NCI-H460 (cell line): ENCODE measurements at places on chromosomes 12 and 14.

DNA sequence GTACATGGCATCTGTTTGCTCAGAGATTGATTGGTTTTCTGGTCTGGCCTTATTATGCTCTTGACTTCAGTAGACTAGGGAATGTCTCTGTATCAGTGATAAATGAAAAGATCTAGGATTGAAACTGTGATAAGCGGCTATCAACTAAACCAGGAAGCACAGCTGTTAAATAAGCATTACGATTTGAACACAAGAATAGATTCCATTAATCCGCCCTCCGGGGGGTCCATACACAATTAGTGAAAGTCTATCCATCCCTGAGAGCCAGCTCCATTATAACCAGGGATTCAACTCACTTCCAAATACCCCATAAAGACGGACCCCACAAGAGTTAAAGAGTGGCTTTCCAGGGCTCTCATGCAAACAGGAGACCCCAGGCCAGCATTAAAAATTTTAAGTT lies 279.0 kb downstream of the GRIN2B start:
- DNase-seq: no peak

DNA sequence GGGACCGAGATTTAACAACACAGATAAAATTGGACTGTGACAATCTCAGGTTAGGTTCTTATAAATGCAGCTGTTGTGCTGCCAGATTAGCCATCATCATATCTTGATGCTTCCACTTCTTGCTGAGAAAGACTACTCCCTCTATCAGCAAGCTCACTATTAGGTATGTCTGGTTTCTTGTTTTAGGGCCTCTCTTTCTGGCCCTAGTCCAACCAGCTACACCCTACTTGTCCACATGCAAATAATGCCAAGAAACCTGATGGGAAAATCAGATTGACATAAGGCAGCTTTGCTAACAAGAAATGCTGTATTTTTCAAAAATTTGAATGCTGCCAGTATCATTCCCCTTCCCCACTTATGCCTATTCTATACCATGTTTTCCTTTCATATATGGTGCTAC lies 296.0 kb downstream of the RMST start:
- no peak for DNase-seq

DNA sequence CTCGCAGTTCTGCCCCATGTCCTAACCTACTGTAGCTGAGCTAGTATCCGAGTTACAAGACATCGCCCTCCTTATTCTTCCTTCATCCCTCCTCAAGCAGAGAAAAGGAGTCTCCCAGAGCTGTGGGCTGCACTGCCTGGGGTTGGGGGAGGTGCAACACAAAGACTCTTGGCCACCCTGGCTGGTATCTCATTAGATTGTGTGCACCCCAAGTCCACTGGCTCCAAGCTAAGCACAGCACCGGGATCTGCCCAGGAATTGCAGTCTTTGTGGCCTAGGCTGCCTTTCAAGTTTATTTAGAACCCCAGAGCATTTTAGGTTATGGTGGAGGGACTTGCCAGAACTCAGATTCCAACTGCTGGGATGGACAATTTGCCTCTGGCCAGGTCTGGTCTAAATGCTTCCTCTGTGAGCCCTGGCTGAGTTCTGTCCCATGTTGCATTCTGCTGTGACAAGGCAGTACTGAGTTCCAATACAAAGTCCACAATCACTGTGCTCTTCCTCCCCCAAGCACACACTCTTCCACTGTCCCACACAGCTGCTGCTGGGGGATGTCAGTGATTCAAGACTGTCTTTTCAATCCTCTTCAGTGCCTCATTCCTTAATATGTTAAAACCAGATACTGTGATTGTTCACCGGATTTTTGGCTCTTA lies 169.6 kb upstream of the CLEC14A start:
- DNase-seq: no peak

DNA sequence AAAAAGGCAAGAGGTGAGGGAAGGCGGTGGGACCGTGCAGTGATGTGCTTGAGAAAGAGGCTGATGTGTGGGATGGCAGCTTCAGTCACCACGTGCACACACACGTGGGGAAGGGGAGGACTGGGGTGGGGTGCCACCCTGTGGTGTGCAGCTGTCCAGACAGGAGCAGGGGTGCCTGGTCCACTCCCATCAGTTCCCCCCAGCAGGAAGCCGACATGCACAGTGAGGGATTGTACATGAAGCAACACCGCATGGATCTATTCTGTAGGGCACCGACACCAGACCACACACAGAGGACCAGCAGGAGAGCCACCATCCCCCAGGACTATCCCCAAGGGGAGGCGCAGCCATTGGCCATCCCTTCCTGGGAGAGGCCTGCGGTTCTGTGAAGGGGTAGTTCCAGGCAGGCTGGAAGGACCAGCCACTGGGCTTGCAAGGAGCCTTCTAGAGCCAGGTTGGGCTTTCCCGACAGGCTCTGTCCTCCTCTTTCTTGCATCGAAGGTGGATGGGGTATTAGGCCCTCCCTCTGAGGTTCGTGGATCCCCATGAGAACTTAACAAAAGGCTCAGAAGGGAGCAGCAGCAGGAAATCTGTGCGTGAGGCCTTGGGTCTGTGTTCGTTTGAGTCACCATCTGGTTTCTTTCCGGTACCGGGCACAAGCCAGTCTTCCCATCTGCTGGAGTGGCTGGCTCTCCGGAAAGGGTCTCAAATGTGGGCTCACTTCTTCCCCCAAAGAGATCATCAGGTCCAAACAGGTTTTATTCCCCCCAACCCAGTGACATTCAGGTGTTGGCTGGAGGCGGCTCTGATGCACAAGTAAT lies 59.8 kb downstream of the PLEKHG3 start:
- DNase-seq: no peak

- no peak for DNase-seq
These were observed 39.1 kb upstream of the PPFIA2 start for GRCh38 chr12:81798294-81798693.

DNA sequence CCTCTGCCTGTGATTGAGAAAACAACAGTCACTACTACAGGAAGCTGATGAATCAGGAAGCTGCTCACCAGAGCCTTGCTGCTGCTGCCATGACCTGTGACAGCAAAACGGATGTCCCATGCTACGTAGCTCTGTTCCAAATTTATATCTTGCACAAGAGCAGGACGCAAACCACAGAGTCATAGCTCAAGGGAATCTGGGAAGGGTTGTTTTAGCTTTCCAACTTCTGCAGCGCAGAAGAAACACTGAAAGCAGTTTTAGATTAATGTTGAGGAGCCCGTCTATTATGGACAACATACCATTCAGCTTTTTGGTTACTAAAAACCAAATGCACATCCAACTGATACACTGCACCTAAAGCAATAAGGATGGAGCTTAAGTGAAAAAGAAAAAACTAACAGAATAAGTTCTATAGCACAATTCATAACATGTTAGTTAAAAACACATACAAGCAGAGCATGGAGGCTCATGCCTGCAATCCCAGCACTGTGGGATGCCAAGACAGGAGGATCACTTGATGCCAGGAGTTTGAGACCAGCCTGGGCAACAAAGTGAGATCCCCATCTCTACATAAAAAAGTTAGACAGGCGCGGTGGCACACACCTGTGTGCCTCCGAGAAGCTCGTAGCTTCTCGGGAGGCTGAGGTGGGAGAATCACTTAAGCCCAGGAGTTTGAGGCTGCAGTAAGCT lies 1.7 kb upstream of the ANKRD33 start:
- DNase-seq: peak; percentile 30

DNA sequence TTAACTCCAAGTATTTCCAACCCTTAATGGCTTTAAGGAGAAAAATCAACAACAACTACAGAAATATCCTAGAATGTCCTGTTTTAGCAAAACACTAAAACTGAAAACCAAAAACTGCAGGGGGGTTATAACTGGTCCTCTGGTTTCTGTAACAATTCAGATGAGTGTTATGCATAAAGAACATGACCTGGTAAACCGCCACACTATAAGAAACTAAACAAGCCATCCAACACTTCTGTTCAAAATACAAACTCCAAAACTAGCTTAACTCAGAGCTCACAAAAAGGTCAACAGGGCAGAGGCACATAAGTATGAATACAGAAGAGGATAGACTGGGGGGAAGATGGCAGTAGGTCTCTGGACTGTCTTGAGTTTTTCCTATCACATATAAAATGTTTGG lies 38.0 kb downstream of the HECTD4 start:
- DNase-seq: no peak

GRCh38 chr14:55588259-55588699 lies 8.3 kb downstream of the KTN1 start:
- DNase-seq: no peak

GRCh38 chr14:79407572-79407971 lies 803.7 kb downstream of the DIO2 start:
- DNase-seq: no peak

GRCh38 chr12:131896080-131896810 lies 1.8 kb downstream of the ULK1 start:
- peak; percentile 83 for DNase-seq

- no peak for DNase-seq
These were observed 56.9 kb downstream of the SCAF11 start for GRCh38 chr12:45933504-45933903.

- no peak for DNase-seq
These were observed 14.4 kb downstream of the DDX54 start for GRCh38 chr12:113170926-113171325.

- DNase-seq: no peak
These were observed 15.5 kb downstream of the MORN3 start for GRCh38 chr12:121653999-121654398.

DNA sequence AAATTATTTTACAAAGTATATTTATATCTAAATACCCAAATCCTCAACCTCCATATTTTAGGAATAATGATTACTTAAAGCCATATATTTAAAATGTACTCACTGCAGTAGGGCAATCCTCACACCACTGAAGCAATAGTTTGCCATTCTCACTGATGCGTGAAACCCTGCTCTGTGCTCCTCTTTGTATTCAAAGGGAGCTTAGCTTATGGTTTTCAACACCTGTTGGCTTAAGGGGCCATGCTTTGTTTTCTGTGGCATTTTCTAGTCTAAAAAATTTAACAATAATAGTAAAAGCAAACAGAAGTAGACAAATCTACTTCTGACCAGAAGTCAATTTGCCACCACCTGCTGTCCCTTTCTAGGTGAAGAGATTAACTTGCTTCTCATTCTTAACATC lies 294.6 kb downstream of the FLRT2 start:
- no peak for DNase-seq

DNA sequence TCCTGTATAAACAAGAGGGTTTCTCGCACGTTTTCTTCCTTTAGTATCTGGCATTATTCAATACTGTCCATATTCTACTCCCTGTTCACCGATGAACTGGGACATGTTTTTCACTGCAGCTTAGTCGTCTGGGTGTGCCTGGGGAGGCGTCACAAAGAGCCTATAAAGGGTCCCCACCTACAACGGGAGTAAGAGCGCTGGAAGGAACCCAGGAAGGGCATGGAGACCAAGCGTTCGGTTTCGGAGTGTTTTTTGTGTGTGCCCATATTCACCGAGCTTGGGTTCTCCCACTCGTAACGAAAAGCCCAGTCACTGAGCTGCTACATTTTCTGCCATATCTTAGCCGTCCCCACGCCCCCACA lies 592 bp upstream of the USP15 start:
- DNase-seq: no peak

- no peak for DNase-seq
These were observed 60.1 kb downstream of the R3HDM2 start for GRCh38 chr12:57370696-57371095.

DNA sequence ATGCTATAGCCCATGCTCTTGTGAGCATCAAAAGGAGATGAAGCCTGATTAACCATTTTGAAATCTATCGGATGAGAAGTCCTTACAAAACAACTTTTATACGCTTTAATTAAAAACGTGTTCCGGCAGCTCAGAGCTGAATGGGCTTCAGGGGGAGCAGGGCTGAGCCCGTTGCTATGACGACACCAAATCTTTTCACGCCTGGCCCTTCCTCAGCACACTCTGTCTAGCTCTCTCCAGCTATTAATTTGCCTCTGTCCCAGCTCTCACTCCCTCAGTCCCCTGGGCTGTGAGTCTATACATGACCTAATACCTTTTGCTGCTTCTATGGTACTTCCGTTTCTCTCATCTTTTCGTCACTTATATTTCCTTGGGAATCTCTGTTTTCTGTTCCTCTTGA lies 15.8 kb downstream of the FOXA1 start:
- no peak for DNase-seq

DNA sequence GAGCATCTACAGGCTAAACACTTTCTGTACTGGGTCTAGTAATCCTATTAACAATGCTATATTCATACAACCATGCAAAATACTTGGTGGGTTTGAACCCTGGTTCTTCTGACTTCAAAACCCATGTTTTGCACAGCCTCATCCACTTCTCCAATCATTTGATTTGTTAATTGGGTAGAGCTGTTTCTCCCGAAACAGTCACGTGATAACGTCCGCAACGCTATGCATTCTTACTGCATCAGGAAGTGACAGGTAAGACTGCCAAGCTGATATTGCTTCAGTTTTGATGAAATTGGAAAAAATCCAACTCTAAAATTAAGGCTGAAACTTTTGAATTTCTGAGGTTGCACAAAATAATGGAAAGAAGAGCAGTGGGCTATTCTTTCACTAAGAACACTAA lies 30.4 kb upstream of the RNU6-7 start:
- no peak for DNase-seq

DNA sequence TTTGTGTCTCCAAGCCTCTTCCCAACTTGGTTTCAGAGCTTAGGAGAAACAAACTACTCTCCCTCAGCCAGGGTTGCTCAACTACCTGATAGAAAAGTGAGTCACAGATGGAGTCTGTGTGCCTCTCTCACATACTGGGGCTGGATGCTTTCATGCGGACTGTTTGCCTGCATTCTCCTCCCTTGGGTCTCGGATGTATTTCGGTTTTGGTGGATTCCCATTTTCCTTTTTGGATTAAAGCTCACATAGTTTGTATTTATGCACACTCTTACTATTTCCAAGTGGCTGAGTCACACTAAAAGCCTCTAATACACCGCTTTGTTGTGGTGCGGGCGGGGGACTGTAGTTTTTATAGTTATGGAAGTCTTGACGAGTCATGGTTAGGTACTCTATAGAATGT lies 505.4 kb downstream of the LRFN5 start:
- DNase-seq: no peak

GRCh38 chr12:113926788-113927187 lies 39.3 kb downstream of the RBM19 start:
- DNase-seq: no peak

- DNase-seq: no peak
These were observed 131.4 kb downstream of the BBS10 start for GRCh38 chr12:76216585-76217472.

DNA sequence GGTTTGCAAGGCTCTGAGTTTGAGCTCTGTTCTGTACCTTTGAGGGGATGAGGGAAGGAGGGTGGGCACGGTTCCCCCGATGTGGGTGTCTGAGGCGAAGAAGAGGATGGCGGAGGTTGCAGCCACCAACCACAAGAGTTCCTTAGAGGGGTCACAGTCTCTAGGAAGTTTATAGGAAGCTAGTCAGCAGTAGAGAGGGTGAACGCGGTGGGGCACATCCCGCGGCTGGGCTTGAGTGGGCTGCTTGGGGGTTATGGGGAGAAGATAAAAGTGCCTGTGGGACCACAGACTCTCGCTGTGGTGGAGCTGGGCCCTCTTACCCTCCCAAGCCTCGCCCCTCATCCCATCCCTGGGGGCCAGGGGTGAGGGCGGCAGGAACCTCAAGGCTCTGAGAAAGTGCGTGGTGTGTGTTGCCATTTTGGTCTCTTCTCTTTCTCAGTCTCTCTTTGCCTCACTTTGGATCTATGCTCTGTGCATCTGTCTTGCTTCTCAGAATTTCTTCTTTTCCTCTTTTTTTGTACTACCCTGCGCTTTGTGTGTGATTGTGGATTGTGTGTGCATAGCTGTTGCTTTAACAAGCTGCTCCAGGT lies 2.7 kb downstream of the CD4 start:
- DNase-seq: no peak
